ENCODE measurements at places on chromosomes 1 and 21. TPM values are rescaled to one million over a fixed set of nuclear protein-coding genes. Genes with fewer than 3 reads are reported as not detected.

- H3K27me3 ChIP-seq, result no peaks in the 10 kb centered on the region
- H3K27ac ChIP-seq, result peak overlapping the region; percentile 87
- H3K36me3 ChIP-seq, result no peaks in the 10 kb centered on the region
- peaks cover 42% of the 10 kb centered on the region for H3K4me1 ChIP-seq
- DNase-seq, result no peak
- peak overlapping the region; percentile 52 for H3K4me3 ChIP-seq
Measured at GRCh38 chr1:225465793-225466517, 38.1 kb upstream of the LBR start.

DNA sequence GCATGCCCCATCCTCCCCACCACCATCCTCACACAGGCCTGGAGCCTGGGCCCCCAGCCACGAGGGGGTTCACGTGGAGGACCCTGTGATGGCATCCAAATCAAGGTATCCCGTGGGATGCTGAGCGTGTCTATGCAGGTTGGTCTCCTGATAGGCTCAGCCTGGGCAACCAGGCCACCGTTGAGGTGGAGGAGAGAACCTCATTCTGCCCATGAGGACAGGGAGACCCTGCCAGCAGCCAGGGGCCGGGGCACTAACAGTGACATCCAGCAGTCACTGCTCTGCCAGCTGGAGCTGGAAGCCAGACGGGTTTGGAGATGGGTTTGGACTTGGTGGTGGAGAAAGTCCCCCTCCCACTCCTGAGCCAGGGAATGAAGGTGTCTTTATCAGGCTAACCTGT is 582.8 kb downstream of the MATN1 start:
- DNase-seq, result no peak
- no peaks in the 10 kb centered on the region for H3K4me1 ChIP-seq
- no peak overlapping the region for H3K27ac ChIP-seq
- no peaks in the 10 kb centered on the region for H3K36me3 ChIP-seq

- peaks cover 7% of the 10 kb centered on the region for H3K36me3 ChIP-seq
- H3K27me3 ChIP-seq, result no peaks in the 10 kb centered on the region
- DNase-seq, result no peak
- H3K4me1 ChIP-seq, result peaks cover 22% of the 10 kb centered on the region
Measured at GRCh38 chr1:160093624-160094290, 4.7 kb downstream of the IGSF8 start.

OR2T33 gene
- not detected for total RNA-seq

DNA sequence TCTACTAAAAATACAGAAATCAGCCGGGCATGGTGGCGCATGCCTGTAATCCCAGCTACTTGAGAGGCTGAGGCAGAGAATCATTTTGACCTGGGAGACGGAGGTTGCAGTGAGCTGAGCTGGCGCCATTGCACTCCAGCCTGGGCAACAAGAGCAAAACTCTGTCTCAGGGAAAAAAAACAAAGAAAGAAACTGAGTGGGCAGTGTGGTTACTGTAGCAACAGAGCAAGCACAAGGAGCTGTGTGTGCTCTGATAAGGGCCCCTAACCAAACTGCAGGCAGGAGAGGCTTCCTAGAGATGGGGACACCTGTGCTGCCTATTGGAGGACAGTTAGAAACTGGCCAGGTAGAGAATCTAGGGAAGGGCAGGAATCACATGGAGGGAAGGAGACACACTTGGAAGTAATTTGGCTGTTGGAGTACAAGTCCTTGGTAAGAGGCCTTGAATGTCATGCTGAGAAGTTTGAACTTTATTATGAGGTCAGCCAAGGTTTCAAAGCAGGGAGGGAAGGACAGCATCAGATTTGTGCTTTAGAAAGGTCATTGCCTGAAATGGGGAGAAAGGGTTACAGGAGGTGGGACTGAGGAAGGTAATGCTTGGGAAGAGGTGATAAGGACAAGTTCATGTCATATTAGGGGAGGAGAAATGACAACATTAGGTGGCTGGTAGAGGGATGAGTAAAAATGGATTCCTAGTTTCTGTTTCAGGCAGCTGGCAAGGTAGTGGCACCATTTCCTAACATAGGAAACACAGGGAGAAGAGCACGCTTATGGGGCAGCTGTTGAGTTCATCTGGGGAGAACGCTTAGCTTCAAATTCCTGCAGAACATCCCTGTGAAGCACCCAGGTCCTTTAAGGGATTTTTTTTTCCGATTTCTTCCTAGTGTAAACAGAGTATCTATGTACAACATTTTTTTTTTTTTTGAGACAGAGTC is 69.2 kb upstream of the ARTN start:
- no peak for DNase-seq
- H3K27ac ChIP-seq, result peak overlapping the region; percentile 85
- no peaks in the 10 kb centered on the region for H3K27me3 ChIP-seq
- H3K4me3 ChIP-seq, result no peak overlapping the region

- no peak overlapping the region for H3K4me3 ChIP-seq
- peaks cover 3% of the 10 kb centered on the region for H3K27me3 ChIP-seq
- DNase-seq, result no peak
- H3K27ac ChIP-seq, result no peak overlapping the region
Measured at GRCh38 chr1:206502403-206502802, 4.9 kb upstream of the RASSF5 start.

THEM4 gene
- total RNA-seq, result 30.6 TPM

SIKE1 gene
- 65.8 TPM for total RNA-seq

HFM1 gene
- not detected for total RNA-seq

VAV3 gene
- 5.5 TPM for total RNA-seq

SH3BGR gene
- total RNA-seq, result 1.4 TPM

C1orf94 gene
- not detected for total RNA-seq

RGS4 gene
- not detected for total RNA-seq

DNA sequence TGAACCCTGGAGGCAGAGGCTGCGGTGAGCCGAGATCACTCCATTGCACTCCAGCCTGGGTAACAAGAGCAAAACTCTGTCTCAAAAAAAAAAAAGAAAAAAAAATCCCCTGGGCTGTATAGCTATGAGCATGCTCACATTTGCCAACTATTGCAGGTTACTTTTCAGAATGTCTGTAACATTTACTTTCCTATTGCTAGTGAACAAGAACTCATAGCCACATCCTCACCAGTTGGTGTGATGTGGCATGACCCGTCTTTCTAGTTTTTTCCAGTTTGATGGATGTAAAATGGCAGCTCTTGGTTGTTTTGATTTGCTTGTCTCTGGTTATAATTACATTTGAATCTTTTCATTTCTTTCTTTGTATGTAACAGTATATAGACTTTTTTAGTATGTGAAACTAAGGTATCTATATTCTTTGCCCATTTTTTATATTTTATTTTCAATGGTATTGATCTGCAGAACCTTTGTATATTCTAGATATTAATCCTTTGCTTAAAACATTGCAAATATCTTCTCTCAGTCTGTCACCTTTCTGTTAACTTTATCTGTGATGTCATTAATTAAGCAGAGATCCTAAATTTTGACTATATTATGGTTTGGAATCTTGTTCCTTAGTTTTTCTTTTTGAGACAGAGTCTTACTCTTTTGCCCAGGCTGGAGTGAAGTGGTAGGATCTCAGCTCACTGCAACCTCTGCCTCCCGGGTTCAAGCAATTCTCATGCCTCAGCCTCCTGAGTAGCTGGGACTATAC is 11.6 kb downstream of the MED18 start:
- peaks cover 2% of the 10 kb centered on the region for H3K36me3 ChIP-seq
- no peak overlapping the region for H3K27ac ChIP-seq
- H3K4me3 ChIP-seq, result no peak overlapping the region
- H3K4me1 ChIP-seq, result no peaks in the 10 kb centered on the region
- DNase-seq, result no peak

GRCh38 chr1:225396357-225396756 is 31.5 kb downstream of the LBR start:
- H3K4me3 ChIP-seq, result no peak overlapping the region
- H3K36me3 ChIP-seq, result peaks cover 26% of the 10 kb centered on the region
- no peaks in the 10 kb centered on the region for H3K27me3 ChIP-seq
- no peak overlapping the region for H3K27ac ChIP-seq
- DNase-seq, result no peak
- peaks cover 4% of the 10 kb centered on the region for H3K4me1 ChIP-seq

DNA sequence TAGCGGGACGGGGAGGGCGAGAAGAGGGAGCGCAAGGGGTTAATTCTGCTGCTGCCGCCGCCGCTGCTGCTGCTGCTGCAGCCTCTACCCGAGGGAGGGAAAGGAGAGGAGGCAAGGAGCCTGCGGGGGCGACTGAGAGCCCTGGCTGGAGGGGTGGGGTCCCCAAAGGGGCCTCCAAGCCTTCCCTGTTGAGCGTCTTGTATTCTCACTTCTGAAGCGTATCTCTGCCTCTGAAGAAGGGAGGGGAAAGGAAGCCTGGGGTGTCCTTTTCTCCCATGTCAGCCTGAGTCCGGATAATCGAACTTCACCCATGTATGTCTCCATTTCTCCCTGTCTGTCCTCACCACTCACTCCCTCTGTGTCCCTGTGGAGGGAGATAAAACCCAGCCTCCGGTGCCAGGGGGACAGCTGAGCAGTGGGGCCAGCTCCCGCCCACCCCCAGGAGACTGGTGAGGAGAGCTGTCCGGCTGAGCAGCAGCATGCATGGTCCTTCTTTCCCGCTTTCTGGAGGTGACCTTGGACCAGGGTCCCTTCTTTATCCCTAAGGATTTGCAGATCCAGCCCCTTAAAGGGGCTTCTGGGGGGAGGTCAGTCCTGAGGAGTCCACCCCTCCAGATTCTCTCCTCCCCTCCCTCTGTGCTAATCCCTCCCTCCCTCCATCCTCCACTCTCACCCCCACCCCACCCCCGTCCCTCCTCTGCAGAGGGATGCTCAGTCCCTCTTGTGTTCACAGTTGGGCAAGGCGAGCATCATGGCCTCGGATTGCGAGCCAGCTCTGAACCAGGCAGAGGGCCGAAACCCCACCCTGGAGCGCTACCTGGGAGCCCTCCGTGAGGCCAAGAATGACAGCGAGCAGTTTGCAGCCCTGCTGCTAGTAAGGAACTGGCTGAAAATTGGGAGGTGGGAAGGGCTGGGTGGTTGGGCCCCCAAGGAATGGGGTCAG is 1.0 kb downstream of the NCDN start:
- peak overlapping the region; percentile 98 for H3K27ac ChIP-seq
- peaks cover 50% of the 10 kb centered on the region for H3K4me1 ChIP-seq
- H3K4me3 ChIP-seq, result peak overlapping the region; percentile 98
- H3K36me3 ChIP-seq, result peaks cover 22% of the 10 kb centered on the region
- no peaks in the 10 kb centered on the region for H3K27me3 ChIP-seq

- no peak for DNase-seq
- H3K36me3 ChIP-seq, result no peaks in the 10 kb centered on the region
- peak overlapping the region; percentile 36 for H3K27ac ChIP-seq
- H3K27me3 ChIP-seq, result peaks cover 39% of the 10 kb centered on the region
- no peak overlapping the region for H3K4me3 ChIP-seq
Measured at GRCh38 chr1:13679651-13680050, 20.3 kb upstream of the PRDM2 start.

- H3K4me1 ChIP-seq, result peaks cover 6% of the 10 kb centered on the region
- DNase-seq, result no peak
- peaks cover 79% of the 10 kb centered on the region for H3K36me3 ChIP-seq
- no peak overlapping the region for H3K4me3 ChIP-seq
- H3K27me3 ChIP-seq, result no peaks in the 10 kb centered on the region
Measured at GRCh38 chr1:231266811-231267322, 25.9 kb downstream of the GNPAT start.

DNA sequence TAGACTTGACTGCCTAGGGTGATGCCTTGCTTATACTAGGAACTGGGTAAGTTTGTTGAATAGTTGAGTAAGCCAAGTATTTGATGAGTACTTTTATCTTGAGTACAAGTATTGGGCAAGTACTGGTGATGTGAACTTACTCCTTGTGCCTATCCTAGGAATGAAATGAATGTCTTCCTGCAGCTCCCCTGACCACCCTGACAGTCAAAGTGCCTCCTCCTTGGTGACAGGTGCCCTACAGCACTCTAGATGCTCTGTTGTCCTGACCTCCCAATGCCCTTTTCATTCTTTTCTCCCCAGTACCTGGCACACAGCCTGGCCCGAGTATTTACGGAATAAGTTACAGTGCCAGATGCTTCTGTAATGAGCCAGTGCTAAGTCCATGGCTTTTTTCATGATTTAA is 25.5 kb downstream of the PCSK9 start:
- no peak for DNase-seq
- no peak overlapping the region for H3K4me3 ChIP-seq
- no peaks in the 10 kb centered on the region for H3K27me3 ChIP-seq
- no peak overlapping the region for H3K27ac ChIP-seq
- peaks cover 25% of the 10 kb centered on the region for H3K36me3 ChIP-seq

DNA sequence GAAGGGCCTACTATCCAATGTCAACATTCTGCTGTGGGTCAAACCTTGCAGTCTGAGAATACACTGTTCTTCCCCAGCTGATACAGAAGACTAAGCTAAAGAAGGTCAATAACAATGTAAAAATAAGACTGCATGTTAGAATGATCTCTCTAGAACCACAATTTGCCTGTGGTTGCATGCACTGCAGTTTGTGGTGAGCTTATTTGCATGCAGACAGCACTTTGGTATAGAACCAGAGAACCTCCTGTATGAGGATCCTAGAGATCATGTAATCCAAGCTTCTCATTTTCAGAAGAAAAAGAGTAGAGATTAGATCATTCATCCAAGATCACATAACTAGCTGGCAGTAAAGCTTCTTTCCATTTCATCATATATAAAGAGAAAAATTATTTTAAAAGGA is 15.8 kb downstream of the SYNJ1 start:
- no peaks in the 10 kb centered on the region for H3K27me3 ChIP-seq
- DNase-seq, result peak; percentile 77
- H3K27ac ChIP-seq, result no peak overlapping the region
- peaks cover 20% of the 10 kb centered on the region for H3K36me3 ChIP-seq

DNA sequence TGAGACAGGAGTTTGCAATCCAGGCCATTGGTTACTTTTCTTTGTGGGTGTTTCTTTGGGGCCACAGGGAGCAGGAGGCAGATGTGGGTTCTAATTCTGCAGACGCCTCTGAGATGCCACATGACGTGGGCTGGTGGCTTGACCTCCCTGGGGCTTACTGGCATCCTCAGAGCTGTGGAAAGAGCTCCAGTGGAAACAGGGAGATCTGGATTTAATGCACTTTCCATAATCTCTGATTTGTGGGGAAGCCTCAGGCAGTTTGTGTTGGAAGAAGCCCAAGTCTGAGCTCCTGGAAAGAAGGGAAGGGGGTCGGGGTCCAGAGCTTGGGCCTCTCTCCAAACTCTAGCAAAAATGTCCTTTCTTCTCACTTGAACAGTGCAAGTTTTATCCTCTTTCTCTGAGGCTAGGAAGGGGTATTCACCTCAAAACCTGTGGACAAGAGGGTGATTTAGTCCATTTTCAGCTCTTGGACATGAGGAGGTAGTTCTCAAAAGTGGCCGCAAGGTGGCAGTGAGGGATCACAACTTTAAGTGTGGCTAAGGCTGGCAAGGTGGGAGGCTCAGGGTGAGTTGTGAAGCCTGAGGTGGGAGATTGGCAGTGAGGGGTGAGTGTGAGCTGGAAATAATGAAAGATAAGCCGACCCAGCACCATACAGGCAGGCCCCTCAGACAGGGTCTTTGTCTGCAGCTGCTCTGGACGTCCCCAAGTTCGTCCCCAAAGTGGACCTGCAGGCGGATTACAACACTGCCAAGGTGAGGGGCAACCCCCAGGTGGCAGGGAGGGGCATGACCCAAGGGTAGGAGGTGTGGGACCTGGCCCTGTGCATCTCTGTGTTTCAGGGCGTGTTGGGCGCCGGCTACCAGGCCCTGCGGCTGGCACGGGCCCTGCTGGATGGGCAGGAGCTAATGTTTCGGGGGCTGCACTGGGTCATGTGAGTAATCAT is 9.2 kb downstream of the IKBKE start:
- DNase-seq, result peak; percentile 88
- H3K36me3 ChIP-seq, result peaks cover 74% of the 10 kb centered on the region
- H3K27me3 ChIP-seq, result no peaks in the 10 kb centered on the region
- peaks cover 28% of the 10 kb centered on the region for H3K4me1 ChIP-seq
